ENCODE measurements at places on chromosomes 1 and 21. TPM values are rescaled to one million over a fixed set of nuclear protein-coding genes. Genes with fewer than 3 reads are reported as not detected.

- no peak overlapping the region for H3K4me3 ChIP-seq
- no peak for DNase-seq
- no peaks in the 10 kb centered on the region for H3K27me3 ChIP-seq
- no peaks in the 10 kb centered on the region for H3K36me3 ChIP-seq
These were observed 338.3 kb downstream of the SIPA1L2 start for GRCh38 chr1:232291681-232292080.

- H3K27ac ChIP-seq = no peak overlapping the region
- DNase-seq = no peak
- no peak overlapping the region for H3K4me3 ChIP-seq
- H3K27me3 ChIP-seq = no peaks in the 10 kb centered on the region
These were observed 71.3 kb upstream of the LRRN2 start for GRCh38 chr1:204756811-204757210.

DNA sequence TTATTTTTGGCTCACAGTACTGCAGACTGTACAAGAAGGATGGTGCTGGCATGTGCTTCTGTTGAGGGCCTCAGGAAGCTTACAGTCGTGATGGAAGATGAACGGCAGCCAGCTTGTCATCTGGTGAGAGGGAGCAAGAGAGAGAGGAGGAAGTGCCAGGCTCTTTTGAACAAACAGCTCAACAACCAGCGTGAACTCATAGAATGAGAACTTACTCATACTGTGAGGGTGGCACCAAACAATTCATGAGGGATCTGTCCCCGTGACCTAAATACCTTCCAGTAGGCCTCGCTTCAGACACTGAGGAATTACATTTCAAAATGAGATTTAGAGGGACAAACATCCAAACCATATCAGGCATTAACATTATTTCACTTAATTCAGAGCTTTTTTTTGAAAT lies 84.7 kb downstream of the PKN2 start:
- H3K27ac ChIP-seq = no peak overlapping the region
- no peaks in the 10 kb centered on the region for H3K36me3 ChIP-seq
- H3K4me3 ChIP-seq = no peak overlapping the region
- no peaks in the 10 kb centered on the region for H3K27me3 ChIP-seq
- H3K4me1 ChIP-seq = no peaks in the 10 kb centered on the region

C1orf74 gene
- 1.1 TPM for total RNA-seq
